Upper lobe of left lung (tissue), 6 donors: ENCODE measurements at places on chromosomes 1 and 21.

DNA sequence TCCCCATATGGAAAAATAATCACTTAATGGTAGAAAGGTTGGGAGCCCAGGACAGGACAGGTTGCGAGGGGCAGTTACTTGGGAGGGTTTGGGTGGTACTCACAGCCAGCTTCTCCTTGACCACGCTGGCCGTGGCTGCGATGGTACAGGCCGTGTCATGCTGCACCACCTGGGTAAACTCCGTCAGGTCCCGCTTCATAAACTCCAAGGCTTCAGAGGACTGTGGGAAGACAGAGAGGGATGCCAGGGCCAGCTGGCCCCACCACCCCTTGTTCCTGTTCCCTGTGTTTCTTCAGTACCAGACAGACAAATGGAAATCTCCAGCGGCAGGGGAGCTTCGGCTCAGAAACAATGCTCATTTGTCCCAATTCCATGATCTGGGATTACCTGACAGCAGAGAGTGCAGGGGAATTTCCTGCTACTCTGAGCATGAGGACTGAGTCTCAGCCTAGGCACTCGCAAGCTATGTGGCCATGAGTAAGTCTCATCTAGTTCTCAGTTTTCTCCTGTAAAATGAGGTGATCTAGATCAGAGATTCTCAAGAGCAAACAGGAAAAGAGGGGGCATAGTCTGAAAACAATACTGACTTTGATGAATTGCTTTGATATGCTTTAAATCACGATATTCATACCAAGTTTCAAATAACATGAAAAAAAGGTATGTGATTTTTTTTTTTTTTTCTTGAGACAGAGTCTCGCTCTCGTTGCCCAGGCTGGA, 7.4 kb downstream of the BSDC1 start:
- no peak for DNase-seq

GRCh38 chr1:115794976-115795639, 26.6 kb upstream of the CASQ2 start:
- DNase-seq, result no peak

DNA sequence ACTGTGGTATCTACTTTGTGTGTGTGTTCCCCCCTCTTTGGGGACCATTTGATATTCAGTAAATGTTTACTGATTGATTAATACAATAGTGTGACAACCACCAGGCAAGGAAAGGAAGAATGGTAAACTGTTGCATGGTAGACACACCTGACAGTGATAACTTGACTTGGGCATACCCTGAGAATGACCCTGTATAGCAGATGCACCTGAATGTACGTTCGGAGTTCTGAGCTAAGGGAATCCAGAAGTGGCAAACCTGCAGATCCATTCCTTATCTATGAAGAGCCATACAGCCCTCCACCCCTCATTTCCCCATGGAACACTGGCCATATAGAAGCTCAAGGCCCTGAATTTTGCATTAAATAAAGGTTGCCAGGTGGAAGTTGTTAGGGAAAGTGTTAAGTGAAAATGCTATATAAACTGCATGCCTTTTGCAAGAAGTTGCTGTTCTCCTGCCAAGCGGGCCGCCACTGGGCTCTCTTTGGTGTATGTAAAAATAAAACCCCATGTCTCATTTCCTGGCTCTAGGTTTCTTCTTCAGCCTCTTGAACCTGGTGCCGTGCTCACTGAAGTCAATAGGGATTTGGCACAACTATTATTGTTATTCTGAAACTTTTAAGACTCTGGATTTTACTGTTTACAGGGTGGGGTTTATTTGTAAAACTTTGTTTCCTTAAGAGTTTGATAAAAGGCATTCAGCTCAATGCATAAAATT, 32.6 kb upstream of the DENND1B start:
- DNase-seq, result no peak

GRCh38 chr1:153649863-153650235, 8.7 kb upstream of the SNAPIN start:
- DNase-seq, result no peak

GRCh38 chr1:85196358-85196757, 4.5 kb downstream of the SYDE2 start:
- no peak for DNase-seq

DNA sequence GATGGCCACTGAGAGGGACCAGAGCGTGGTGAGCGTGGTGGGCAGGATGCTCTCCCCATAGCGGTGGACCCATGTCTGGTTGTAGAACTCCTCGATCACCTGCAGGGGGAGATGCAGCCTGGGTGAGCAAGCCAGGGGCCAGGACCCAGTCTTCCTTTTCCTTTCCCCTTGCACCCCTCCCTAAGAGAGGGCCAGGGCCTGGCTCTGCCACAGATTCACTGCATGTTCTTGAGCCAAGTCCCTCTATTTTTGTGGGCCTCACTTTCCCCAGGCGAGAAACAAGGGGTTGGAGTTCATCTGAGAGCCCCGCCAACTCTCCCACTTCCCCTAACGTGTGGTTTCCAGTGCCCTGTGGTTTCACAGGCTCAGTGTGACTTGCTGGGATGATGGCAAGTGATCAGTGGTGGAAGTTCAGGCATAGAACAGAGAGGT, 27.5 kb downstream of the SLC2A1 start:
- DNase-seq, result peak; percentile 72

DNA sequence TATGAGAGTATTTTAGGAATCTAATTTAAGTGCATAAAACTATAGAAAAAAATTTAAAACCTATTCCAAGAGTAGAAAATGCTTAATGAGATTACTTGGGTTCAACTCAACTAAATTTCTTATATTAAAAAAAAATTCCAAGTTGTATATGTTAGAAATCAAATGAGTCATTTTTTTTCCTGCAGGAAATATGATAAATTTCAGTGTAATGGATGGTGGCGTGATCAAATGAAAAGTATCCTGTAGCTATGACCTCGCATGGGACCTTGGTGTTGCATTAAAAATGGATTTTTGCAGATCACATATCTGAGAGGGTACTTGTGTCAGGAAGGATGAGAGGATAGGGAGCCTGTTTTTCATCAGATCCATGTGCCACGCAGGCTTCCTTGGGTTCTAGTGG, 17.9 kb downstream of the ATP5PO start:
- no peak for DNase-seq

DNA sequence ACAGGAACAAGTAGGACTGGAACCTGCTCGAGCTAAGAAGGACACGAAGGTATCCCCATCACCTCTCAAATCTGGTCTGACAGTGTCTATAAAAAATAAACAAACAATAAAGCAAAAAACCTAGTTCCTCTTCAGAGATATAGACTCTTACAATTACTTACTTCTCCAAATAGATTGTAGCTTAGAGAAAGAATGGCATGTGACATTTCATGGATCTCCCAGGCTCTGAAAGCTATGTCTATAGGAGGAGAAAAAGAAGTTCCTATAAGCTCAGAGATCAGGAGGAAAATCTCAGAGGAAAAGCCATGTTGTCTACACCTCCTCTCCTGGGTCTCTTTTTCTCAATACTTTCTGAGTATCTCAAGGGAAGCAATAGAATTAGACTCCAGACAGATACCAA, 12.3 kb upstream of the OR10J5 start:
- DNase-seq, result no peak

DNA sequence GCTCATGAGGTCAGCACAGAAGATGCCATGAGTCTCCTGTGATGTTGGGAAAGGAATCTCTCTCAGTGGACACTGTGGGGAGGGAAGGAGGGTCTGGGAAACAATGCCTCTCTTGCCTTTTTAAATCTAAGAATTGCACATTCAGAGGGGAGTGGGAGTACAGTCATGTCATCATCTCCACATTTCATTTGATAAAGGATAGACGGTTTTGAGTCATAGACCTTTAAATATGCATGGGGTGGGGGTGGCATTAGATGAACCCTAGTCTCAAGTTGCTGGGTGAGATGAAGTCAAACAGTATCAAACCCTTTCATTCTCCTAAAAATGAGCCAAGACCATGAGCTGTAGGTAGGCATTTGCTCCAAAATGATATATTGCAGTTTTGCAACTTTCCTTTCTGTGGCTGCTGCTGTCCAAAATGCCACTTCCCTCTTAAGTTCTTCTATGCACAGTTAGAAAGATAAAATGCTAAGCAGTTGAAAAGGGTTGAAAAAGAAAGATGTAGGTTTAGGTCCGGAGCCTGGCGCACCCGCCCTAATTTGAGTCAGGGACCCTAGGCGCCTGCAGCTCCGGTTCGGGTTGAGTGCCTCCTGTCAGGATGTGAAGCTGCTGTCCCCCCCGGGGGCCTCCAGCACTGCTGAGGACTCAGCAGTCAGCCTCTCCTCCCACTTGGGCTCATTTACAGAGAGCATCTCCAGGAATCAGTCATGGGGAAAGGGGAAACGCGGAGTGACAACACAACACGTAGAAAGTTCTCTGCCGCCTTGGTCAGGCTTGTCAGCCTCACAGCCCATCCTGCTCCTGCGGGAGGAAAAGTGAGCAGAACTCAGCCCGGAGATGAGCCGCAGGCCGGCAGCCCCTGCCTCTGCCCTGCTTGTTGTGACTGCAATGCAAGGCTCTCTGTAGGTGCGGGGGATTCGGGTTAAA, 479.3 kb upstream of the RUNX1 start:
- DNase-seq, result peak; percentile 32

DNA sequence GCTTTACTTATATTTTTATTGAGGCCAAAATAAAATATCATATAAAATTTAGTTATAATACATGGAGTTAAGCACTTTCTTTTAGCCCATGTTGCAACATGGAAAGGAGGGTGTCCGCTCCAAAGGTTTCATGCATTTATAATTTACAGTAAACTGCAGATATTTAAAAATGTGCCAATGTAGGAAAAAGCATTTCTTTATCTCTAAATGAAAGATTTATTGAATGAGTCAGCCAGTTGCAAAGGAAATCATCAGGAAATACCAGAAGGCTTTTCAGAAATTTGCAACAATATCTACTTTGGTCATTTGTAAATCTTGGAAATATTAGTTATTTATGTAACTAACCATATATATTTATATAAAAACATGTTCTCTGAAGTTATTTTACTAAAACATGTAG, 12.1 kb downstream of the ATP6V1G3 start:
- no peak for DNase-seq

GRCh38 chr1:190098756-190099155, 378.9 kb downstream of the BRINP3 start:
- DNase-seq, result no peak

- no peak for DNase-seq
Measured at GRCh38 chr1:83800066-83800465, 198.9 kb downstream of the TTLL7 start.

DNA sequence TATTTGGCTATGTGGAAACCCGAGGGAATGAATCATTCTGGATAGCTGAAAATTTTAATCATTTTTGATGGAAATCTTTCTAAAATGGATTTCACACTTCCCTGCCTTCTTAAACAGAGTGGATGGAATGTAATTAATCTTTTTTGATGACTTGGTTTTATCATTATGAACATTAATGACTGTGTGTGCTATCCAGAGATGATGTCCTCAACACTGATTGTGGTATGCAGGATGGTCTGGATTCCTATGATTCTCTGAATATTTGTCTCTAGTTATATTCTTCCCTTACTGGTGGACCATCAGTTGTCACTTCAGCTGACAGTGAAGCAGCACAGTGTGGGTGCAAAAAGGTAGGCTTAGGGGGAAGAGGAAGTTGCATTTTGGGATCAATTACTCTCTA, 513.5 kb downstream of the LMO4 start:
- DNase-seq, result no peak

DNA sequence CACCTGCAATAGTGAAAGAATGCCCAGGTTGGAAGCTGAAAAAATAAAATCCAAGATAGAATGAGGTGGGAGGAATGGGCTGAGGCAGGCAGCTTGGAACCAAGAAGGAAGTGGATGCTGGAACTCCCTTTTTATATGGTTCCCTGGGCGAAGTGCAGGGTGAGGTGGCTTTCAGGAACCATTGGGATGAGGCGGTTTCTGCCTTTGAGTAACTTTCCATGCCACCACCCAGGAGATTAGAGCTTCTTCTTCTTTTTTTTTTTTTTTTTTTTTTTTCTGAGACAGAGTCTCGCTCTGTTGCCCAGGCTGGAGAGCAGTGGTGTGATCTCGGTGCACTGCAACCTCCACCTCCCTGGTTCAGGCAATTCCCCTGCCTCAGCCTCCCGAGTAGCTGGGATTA, 17.8 kb upstream of the MRPS6 start:
- DNase-seq, result no peak

DNA sequence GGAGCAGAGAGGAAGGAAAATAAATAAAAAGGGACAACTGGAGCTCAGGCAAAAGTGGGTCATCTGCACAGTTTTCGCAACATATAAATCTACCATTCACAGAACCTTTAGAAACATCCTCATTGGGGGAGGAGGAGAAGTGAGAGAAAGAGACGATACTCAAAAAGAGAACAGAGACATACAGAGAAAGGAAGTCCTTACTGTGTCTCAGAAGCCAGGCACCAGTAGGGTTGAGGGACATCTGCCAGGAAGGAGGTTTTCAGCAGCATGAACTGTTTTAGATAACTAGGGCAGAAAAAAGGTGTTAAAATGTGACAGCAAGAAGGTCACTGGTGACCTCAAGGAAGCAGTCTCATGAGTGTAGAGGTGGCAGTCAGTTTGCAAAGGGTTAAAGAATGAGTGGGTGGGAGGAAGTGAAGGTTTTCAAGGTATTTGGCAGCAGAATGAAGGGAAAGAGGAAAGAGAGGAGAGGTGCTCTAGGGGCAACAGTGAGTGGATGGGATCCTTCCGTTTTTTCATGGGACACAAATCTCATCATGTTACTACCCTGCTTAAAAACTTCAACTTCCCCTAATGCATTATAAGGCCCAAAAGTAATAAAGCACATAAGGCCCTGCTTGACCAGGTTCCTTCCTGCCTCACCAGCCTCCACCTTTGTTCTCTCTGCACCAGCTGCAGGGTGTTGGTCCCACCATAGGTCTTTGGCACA, 9.5 kb downstream of the JAK1 start:
- no peak for DNase-seq

DNA sequence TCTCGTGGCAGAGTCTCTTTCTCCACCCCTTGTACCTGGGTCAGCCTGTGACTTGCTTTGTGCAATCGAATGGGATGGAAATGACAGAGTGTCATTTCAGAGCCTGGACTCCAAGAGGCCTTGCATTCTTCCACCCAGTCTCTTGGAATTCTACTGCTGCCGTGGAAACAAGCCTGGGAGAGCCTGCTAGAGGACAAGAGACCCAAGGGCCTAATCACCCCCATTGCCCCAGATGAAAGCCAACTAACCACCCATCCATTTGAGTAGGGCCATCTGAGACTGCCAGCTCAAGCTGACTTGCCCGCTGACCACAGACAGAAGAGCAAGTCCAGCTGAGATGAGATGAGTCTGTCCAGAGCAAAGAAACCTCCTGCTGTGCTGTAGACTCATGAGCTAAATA, 201.6 kb downstream of the PTPRU start:
- DNase-seq, result no peak

DNA sequence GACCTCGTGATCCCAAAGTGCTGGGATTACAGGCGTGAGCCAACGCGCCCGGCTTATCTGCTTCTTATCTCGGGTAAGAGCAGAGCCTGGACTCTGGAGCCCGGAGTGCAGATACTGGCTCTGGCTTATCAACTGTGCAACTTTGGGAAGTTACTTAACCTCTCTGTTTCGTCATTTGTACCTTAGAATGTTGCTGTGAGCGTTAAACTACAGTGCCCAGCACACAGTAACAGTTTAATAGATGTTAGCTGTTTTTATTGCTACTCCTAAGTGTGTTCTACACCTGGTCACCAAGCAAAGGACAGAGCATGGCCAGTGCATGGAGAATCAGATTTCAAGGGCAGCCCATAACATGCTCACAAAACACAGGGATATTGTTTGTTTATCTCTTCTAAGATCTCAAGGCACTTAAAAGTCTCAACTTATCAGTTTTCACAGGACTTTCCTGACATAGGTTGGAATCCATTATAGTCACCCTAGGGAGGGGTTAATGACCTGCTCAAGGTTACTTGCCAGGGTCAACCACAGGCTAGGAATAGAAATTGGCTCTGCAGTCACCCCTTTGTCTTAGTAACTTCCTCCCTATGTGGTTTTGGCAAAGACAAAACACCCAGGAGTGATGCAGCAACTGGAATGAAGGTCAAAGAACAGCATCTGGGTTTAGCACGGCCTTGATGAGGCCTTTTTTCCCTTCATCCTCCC, 22.5 kb upstream of the SRP9 start:
- no peak for DNase-seq
